Brain pericyte (primary cell): ENCODE measurements at places on chromosomes 11 and 22.
A peak's percentile ranks its signal among the peaks of the same experiment; 100 is the strongest.

- no peak for DNase-seq
Measured at GRCh38 chr11:65454696-65455456, 32.3 kb downstream of the NEAT1 start.

GRCh38 chr11:33970984-33971466, 79.1 kb upstream of the LMO2 start:
- no peak for DNase-seq

GRCh38 chr22:24008022-24008283, 2.7 kb upstream of the GSTT4 start:
- DNase-seq, result no peak

DNA sequence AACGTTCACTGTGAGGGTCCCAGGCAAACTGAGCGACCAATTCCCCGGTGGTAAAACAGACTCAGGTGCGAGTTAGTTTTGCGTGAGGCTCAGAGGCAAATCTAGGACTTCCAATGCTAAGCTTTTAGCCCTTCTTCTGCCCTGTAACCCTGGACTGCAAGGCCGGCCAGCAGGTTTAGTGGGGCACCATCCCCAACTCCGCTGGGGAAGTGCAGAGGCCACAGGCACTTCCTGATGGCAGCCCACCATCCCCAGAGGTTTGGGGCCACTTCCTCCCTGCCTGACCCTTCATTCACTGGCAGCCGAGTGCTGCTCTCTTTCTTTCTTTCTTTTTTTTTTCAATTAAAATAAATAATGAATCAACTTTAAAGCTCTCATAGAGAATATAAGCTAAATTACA, 124.6 kb upstream of the B3GAT1 start:
- DNase-seq, result no peak

DNA sequence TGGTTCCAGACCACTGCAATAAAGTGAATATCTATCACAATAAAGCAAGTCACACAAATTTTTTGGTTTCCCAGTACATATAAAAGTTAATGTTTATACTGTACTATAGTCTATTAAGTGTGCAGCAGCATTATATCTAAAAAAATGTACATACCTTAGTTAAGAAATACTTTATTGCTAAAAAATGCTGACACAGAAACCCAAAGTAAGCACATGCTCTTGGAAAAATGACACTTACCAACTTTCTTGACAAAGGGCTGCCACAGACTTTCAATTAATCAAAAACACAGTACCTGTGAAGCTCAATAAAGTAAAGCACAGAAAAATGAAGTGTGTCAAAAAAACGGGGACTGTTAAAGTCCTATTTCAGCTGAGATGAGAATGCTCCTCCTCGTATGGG, 16.9 kb downstream of the CABIN1 start:
- no peak for DNase-seq

DNA sequence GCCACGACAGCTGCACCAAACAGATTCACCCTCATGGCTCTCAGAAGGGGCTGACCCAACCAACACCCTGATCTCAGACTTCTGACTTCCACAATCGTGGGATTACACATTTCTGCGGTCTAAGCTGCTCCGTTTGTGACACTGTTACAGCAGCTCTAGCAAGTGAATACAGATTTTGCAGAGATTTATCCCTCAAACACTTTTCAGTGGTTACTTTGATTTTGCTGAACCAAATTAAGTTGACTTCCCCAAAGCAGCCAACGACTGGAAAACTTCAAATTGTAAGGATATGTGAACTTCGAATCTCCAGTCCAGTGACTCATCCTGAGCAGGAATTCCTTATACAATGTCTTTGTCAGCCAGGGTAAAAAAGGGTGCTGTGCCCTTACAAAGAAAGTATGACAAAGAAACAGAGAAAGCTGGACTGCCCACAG, 14.8 kb upstream of the INCENP start:
- no peak for DNase-seq

DNA sequence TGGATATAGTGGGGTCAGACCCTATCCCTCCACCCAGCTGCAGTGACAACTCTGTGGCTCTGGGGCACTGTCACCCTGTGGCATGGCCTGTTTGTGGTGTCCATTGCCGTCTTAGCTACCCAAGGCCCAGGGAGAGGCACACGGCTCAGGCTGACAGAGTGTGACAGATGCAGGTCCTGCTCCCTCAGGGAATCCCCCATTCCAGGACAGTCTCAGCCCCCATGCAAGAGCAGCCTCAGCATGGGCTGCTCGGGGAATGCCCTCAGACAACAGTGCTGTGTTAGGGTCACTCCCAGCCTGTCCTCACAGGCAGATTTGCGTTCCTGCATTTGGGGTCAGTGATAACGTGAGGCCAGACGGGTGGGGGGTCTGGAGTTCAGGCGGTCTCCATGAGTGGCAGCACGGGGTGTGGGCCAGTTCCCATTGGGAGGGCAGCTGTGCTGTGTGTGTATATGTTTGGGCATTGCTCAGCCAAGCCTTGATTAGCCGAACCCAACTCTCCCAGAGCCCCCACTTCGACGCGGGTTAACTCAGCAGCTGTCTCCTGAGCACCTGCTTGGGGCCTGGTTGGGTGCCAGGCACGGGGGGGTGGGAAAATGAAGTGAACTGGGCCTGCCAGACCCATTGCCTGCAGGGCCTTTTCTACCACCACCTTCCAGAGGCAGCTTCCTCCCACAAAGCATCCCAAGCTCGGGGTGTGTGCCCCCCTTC, 5.3 kb upstream of the KCNQ1OT1 start:
- DNase-seq, result no peak

- no peak for DNase-seq
Measured at GRCh38 chr11:57429946-57430345, 3.0 kb upstream of the SLC43A3 start.

DNA sequence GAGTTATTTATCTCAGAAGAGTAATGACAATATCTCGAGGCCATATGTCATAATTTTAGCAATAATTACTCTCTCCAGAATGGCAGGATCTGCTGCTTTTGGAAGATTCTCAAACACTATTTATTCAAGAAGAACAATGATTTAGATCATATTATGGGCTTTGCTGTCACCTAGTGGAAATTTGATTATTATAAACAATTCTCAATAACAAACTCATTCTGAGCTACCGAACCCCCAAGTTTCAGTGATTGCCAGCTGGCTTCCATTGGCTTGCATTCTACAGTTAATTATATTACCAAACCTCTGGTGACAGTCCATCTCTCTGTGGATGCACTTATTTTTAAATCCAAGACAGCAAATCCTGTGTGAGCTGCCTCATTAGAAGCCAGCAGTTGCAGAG, 27.9 kb upstream of the SLC36A4 start:
- DNase-seq, result no peak

DNA sequence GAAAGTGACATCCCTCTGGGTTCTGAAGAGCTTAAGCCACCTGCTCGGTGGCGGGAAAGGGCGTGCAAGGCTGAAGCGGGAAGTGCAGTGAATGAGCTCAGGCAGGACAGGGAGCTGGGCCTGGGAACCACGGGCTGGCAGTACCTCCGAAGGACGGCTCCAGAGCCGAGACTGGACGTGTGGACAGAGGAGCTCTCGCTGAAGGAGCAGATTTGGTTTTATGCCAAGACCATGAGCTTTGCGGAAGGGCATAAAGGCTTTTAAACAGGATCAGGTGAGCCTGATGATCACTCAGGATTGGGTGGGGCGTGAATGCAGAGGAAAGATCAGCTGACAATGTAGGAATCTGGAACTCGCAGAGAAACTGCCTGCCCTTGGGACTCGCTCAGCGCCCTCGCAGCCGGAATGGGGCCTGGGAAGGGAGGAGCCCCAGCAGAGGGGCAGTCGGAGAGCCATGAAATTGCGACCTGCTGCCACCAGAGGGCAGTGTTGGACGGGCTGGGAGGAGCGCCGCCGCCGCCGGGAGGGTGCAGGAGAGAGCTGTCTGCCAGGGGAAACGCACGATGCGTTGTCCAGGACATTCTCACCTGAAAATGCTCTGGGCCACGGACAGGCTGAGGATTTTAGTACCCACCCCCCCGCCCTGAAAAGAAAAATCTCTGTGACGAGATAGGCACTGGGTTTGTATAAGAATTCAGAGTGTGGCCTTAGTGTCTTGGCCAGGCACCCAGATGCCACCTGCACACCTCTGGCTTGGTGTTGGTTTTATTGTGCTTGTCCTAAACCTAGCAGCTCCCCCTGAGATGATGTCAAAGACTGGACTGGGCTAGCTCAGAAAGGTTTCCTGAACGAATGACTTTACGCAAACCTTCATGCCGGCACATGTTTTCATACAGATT, 324.4 kb downstream of the NTM start:
- peak; percentile 30 for DNase-seq

DNA sequence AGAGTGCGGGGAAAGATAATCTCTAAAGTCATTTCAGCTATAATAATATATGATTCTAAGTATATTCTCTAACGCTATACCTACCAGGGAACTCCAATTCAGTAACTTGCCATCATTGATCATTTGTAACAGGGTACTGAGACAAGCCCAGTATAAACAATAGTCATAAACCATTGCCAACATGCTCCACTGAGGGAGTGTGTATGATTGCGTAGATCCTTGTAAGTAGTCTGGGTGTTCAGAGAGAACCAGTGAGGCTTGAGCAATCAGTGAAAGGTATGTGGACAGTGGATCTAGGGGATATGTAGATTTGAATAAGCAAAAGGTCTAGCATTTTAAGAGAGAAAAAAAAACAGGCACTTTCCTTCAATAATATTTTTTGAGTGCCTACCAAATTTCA, 1326.0 kb downstream of the LRRC4C start:
- DNase-seq, result no peak

DNA sequence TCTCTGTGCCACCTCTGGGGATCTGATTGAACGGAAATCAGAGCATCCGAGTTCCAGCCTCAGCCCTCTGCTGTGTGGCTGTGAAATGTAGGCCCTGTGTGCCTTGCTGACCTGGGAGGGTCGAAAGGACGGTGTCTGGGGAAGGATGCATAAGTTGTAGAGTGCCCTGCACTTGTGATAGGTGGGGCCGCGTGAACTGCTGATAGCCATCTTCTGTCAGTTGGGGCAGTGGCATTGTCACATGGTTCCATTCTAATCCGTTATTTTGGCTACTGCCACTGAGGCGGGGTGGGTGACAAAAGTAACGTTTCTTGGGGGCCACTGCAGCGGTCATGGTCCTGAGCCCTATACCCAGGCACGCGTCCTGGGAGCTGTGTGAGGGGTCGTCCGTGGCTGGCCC, 63.4 kb downstream of the LRP5 start:
- no peak for DNase-seq

GRCh38 chr22:48319321-48320047, 1508.2 kb downstream of the BRD1 start:
- no peak for DNase-seq

GRCh38 chr11:60145677-60146076, 37.2 kb downstream of the MS4A6A start:
- DNase-seq, result no peak

DNA sequence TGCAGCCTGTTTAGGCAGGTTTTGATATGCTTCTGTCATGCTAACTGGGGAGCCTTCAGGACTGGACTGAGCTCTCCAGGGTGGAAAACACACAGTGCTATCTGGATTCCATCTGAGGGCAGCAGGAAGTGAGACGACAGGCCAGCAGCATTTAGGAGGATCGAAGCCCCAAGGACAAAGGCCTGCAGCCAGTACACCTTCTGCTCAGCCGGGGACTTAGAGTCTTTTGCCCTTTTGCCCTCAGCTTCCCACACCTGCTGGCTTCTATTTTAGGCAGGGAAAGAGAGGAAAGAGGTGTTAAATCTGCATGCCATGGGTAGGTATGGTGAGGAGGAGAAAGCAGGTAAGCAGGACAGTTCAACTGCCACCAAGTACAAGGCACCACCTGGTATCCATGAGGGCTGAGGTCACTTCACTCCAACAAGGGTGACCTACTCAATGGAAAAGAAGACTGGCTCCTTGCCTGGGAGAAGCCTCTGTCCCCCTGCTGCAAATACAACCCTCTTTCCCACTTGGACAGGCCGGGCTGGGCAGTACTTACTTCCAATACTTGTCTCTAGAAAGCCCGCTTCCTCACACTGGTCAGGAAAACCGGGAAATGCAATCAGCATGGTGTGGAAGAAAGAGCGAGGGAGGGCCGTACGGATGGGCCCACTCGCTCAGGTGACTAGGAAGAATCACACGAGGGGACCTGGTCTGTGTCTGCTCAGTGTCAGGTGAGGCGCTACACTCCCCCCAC, 12.3 kb downstream of the LARGE2 start:
- no peak for DNase-seq

DNA sequence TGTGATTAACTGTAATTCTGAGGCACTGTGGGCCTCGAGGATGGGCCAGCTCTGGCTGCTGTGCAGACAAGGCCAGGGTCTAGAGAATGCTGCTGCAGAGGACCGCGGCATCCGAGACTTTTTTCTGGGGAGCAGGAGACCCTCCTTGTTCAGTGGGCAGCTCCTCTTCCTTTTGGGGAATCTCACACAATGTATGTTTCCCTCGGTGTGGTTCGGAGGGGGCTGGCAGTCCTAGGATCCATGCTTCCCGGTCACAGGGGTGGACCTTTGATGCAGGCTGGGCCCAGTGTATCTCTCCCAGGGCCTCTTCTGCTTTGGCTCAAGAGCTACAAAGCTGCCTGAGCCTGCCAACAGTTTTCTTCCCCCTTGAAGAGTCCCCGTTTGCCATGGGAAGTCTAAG, 31.5 kb downstream of the MYEOV start:
- no peak for DNase-seq

- no peak for DNase-seq
Measured at GRCh38 chr22:45709060-45709739, 37.6 kb downstream of the ATXN10 start.

GRCh38 chr22:20060700-20061480, 19.2 kb upstream of the DGCR8 start:
- no peak for DNase-seq

DNA sequence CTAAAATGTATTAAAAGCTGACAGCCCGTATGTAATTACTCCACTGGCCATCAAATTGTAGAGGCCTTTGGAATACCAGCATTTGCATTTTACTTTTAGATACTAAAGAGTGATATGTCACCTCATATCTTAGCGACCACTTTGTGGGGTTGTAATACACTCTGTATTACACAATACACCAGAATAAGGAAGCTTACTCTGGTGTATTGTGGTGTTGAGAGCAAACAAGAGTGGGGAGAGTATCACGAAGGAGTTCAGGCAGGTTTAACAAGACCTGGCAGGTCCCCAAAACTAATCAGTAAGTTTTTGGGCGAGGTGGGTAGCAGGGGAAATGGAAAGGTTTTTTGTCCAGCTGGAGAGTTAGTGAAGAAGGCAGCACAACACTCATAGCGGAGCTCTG, 3.2 kb downstream of the NUP50 start:
- no peak for DNase-seq

DNA sequence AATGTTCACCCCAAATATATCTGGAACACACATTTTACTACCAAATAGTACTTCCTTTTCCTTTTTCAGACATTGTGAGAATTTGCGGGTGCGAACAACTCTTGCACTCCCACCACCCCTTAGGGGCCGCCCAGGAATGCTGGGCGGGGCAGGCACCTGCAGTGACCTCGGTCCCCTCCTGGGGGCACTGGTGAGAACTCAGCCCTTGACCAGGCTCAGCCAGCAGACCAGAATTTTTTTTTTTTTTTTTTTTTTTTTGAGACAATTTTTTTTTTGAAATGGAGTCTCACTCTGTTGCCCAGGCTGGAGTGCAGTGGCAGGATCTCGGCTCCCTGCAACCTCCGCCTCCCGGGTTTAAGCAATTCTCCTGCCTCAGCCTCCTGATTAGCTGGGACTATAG, 75.8 kb downstream of the ARHGAP8 start:
- no peak for DNase-seq
